ENCODE measurements at places on chromosomes 6 and 20.
A peak's percentile ranks its signal among the peaks of the same experiment; 100 is the strongest.

GRCh38 chr6:141562186-141562811, 570.4 kb upstream of the GJE1 start:
- DNase-seq: no peak

DNA sequence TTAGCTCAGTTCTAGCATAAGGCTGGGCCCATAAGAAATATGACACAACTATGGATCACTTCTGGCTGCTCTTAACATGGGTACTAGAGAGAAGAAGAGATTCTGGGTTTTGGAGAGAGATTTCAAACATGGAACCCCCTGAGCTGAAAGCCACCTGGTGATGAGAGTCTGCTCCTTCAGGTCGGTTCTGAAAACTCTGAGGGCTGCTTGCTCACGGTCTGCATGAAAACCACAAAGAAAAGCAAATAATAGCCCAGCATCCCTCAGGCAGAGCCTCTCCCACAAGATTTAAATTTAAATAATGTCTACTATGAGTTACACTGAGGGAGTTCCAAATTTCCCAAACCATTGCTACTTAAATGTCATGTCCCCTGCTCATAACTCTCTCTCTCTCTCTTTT, 301.5 kb downstream of the BMP7 start:
- no peak for DNase-seq

- DNase-seq: no peak
Observed at GRCh38 chr20:703006-703405, 27.4 kb upstream of the SCRT2 start.

GRCh38 chr6:74000666-74001490, 304.9 kb downstream of the CD109 start:
- no peak for DNase-seq

GRCh38 chr20:32567384-32568178, 17.6 kb downstream of the NOL4L start:
- no peak for DNase-seq

- no peak for DNase-seq
Observed at GRCh38 chr6:33628401-33628964, 7.4 kb downstream of the ITPR3 start.

- no peak for DNase-seq
Observed at GRCh38 chr6:105781248-105781647, 304.9 kb upstream of the PRDM1 start.

DNA sequence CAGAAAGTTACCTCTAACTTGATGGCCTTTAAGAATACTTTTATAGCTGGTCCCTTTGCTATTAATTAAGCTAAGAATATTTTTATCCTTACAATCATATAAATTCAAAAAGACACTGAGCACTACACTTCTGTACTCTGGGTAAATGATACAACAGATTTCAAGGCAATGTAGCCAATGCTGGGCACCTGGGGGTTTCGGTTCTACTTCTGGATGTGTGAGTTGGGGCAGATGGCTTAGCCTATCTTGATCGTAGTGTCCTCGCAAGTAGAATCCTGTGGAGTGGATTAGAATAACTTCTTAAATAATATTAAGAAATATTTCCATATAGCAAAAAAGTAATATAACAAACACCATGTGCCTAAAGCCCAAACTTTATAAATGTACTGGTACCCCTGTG, 96.9 kb upstream of the NT5E start:
- no peak for DNase-seq

GRCh38 chr20:50642288-50642803, 49.0 kb downstream of the RIPOR3 start:
- DNase-seq: peak; percentile 37

- DNase-seq: no peak
Observed at GRCh38 chr6:47165918-47166317, 123.8 kb upstream of the ADGRF1 start.

DNA sequence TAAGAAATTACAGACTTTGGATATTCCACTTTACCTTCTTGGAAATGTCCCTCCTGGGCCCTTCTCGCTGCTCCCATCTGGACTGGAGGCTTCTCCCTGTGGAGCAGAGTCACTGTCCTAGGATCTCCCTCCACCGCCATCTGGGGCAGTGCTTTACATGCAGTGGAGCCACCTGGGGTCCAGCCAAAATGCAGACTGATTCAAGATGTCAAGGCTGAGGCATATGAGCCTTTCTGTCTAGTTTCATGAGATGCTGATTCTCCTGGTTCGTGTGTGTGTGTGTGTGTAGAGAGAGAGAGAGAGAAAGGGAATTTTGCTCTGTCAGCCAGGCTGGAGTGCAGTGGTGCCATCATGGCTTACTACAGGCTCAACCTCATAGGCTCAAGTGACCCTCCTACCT, 14.9 kb downstream of the MICA start:
- DNase-seq: no peak

- DNase-seq: no peak
Observed at GRCh38 chr6:129195643-129196042, 312.7 kb downstream of the LAMA2 start.

All from fibroblast of the aortic adventitia (primary cell).